NCI-H82 (cell line): ENCODE measurements at places on chromosomes 11 and 22.

DNA sequence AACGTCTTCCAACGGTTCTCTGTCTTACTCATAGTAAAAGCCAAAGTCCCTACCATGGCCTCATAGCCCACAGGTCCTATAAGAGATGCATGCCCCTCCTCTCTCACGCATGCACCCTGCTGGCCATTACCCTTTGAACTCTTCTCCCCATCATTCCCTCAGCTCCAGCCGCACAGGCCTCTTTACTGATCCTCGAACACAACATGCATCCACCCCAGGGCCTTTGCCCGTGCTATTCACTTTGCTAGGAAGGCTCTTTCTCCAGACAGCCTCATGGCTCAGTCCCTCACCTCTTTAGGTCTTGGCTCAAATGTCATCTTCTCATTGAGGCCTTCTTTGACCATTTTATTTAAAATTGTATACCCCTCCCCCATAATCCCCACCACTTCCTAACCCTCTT lies 7.5 kb downstream of the AP1B1 start:
- no peak for DNase-seq

GRCh38 chr11:65445604-65446445 lies 23.2 kb downstream of the NEAT1 start:
- DNase-seq = peak; percentile 47

DNA sequence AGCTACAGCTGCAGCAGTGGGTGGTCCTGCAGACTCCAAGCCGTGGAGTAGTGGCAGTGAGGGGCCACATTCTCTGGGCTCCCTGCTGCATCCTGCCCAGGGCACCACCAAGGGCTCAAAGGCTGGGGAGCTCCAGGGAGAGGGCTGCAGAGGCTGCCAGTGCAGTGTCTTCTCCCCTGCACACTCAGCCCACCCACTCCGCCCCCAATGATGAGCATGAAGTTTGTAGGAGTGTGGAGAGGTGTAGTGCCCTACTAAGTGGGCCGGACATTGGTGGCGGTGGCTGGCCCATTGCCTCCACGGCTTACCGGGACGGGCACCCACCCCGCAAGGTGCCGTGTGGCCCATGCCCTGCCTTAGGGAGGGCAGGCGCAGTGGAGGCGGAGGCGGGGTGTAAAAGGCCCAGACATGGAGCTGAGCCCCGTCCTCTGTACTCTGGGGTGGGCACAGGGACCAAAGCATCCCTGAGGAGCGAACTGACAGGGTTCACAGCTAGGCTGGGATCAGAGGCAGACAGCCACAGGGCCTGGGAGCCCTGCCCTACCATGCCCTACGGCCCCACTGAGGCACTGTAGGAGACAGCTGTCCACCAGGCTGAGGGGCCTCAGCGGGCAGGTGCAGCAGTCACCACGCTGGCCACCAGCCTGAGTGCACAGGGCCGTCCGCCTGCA lies 18.9 kb downstream of the ARVCF start:
- no peak for DNase-seq

DNA sequence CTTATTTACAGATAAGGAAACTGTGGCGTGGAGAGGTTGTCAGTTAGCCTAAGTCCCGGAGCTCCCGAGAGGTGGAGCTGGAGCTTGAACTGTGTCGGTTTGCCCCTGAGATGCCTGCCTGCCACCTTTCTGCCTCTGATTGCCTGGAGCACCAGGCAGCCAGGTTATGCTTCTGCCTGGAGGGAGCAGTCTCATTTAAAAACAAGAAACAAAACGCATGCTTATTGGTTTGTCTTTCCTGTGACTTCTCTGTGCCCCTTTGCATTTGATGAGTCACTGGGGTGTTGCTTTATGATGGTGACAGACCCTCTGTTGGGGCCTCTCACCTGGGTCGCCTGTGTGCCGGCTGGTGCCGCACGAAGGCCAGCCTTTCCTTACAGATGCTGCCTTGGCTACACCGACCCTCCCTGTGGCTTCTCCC lies 12.2 kb downstream of the AP2A2 start:
- no peak for DNase-seq

DNA sequence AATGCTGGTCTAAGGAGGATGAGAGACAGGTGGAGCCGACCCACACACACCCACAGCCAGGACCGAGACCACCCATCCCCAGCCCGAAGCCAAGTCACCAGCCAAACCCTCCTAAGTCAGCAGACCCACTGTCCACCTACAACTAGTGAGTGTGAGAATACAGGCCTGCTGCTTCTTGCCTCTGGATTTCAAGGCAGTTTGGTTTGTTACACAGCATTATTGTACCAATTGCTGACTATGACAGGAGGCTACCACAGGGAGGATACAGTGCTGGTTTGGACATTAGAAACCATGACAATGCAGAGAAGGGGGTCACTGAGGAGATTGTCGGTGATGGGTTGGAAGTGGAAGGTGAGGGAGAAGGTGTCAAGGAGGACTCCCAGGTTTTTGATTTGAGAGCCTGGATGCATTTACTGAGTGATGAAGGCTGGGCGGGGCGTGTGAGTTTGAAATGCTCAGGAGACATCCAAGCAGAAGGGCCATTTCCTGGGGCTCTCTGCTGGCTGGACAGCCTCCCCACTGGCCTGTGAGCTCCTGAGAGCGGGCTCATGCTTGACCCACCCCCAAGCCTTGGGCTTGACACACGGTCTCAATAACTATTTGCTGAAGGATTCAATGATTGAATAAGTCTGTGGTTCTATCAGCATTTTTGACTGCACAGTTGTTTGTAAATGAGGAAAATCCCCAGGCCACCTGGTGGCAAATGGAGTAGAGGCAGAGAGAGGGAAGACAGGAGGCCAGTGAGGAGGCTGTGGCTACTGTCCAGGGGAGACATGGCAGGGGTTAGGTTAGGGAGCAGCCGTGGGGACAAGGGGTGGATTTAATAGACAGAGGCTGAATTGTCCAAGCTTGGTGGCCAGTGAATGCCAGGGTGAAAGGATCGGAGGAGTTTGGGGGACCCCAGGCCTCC lies 9.4 kb upstream of the SSTR3 start:
- no peak for DNase-seq

GRCh38 chr11:57473285-57473841 lies 13.0 kb downstream of the RTN4RL2 start:
- peak; percentile 84 for DNase-seq

GRCh38 chr22:39534092-39534506 lies 1.6 kb upstream of the RPS19BP1 start:
- DNase-seq = no peak

- DNase-seq = peak; percentile 70
Measured at GRCh38 chr11:121524233-121524631, 71.5 kb upstream of the SORL1-AS1 start.

- no peak for DNase-seq
Measured at GRCh38 chr11:126527651-126528050, 172.2 kb downstream of the ST3GAL4 start.

- DNase-seq = no peak
Measured at GRCh38 chr11:11396301-11397035, 43.4 kb upstream of the CSNK2A3 start.

GRCh38 chr22:36873614-36874308 lies 13.0 kb downstream of the NCF4 start:
- peak; percentile 52 for DNase-seq

DNA sequence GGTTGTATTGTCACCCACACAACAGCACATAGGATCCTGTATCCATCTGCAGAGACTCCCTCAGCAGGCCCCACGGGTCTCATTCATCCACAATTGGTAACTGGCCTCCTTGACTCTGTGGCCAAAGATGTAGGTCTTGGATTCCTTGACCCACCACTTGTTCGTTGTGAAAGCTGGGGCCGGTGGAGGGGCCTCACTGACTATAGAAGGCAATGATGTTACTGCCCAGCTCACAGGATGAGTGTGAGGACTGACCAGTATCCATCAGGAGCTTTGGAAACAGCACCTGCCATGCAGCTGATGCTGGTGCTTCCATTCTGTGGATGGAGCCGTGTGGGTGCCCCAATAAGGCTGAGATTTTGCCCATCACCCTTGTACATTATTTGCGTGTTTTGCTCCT lies 615.7 kb downstream of the BRD1 start:
- no peak for DNase-seq

DNA sequence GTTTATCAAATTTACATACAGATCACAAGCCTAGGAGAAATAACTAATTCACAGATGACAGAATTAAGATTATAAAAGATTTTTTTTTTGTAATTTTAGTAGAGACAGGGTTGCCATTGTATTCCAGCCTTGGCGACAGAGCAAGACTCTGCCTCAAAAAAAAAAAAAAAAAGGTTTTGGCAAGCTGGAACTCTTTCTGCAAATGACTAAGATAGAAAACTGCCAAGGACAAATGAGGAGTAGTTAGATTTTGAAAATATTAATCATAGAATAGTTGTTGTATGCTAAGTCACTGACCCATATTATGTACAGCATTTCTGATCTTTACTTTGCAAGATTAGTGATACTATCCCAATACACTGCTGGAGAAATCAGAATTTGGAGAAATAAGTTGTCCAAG lies 99.2 kb downstream of the C11orf65 start:
- no peak for DNase-seq

GRCh38 chr11:46836870-46837269 lies 9.2 kb downstream of the CKAP5 start:
- no peak for DNase-seq

DNA sequence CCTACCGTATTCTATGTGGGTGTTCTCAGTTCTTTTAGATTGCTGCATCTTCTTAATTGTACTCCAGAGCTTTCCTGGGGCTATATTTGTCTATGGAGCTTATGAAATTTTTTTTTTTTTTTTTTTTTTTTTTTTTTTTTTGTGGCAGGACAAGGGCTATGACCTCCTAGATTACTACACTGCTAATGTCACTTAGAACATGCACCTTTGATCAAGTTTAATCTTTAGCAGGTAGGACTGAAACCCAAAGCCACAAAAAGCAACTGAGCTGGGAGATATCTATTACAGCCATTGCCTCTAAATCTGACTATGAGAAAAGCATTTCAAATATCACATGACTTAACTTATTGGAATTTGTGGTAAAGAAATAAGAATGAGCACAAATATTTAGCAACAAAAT lies 21.7 kb upstream of the ABTB2 start:
- DNase-seq = no peak

GRCh38 chr11:62195945-62196344 lies 5.9 kb downstream of the SCGB1D1 start:
- no peak for DNase-seq

DNA sequence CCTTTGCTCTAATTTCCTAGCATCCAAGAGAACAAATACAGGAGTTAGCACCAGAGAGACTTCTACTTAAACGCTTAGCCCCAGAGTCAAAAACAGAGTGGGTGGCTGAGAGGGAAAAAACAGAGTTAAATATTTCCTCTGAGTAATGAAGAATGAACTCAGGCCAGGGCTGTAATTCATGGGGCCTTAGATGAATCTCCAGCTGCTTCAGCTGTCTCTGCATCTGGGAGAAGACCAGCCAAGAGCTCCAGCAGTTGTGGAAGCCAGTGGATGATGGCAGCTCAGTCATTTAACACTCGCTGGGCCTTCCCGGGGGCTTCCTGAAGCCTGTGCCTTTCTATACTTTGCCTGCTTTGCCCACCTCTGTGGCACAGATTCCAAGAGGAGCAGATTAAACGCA lies 5.7 kb upstream of the ADAMTS15 start:
- no peak for DNase-seq

- DNase-seq = no peak
Measured at GRCh38 chr22:32625985-32626384, 151.4 kb downstream of the FBXO7 start.

GRCh38 chr11:47538741-47539565 lies 14.0 kb downstream of the CELF1 start:
- DNase-seq = no peak

- DNase-seq = no peak
Measured at GRCh38 chr22:42317008-42317407, 46.6 kb upstream of the TCF20 start.

DNA sequence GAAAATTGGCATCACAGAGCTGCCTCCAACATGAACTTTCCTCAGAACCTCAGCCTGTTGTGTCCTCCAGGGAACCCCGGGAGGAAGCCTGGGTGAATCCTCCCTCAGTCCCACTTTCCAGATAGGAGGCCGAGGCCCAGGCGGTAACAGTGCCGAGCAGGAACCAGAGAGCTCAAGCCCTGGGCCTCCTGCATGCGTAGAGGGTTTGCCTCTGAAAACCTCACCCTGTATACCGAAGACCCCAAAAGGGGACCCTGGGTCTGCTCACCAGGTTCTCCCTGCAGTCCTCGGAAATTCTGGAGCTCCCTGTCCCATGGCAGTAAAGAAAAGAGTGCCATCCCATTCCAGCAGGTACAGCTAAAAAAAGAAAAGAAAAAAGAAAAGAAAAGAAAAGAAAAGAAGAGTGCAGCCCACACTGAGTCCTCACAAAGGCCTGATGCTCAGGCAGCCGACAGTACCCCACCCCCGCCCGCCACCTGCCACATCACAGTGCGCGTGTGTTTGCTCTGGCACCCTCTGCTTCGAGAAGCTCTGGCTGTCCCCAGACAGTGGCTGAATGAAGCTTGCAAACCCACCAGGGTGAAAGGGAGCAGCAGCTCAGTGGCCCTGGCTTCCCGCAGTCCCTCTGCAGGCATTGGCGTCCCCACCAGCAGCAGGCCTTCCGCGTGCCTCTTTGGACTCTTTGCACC lies 28.4 kb upstream of the FADD start:
- DNase-seq = peak; percentile 14

GRCh38 chr11:46526216-46527215 lies 67.3 kb downstream of the AMBRA1 start:
- no peak for DNase-seq

DNA sequence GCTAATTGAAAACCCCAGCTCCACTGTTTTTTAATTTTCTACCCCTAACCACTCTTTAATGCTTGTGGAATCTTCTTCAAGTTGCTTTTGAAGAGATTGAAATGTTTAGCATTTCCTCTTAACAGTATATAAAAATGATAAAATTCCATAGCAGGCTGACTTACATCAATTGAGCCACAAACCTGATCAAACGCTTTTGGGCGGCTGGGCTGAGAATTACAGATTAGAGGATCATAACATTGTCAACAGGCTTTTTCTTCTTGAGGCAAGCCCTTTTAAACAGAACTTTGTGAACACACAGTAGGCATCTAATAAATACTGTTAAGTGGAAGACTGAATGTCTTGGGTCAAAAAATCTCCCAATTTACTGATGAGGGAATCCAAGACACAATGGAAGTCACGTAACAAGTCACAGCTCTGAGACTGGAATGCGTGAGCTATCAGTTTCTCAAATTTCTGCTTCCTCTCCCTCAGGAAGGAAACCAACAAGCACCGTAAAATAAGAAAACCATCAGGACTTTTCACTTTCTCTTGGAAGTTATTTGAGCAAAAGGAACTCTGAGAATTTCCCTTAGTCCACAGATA lies 50.0 kb upstream of the CCDC89 start:
- no peak for DNase-seq
